ENCODE measurements at places on chromosomes 7 and 10. TPM values are rescaled to one million over a fixed set of nuclear protein-coding genes. Genes with fewer than 3 reads are reported as not detected.
A peak's percentile ranks its signal among the peaks of the same experiment; 100 is the strongest.

- no peaks in the 10 kb centered on the region for H3K27me3 ChIP-seq
- peak overlapping the region; percentile 50 for H3K4me3 ChIP-seq
These were observed 672 bp downstream of the LFNG start for GRCh38 chr7:2520131-2520760.

GRCh38 chr7:98556288-98556687 lies 60.8 kb upstream of the NPTX2 start:
- H3K4me1 ChIP-seq: no peaks in the 10 kb centered on the region
- no peak for DNase-seq
- no peak overlapping the region for H3K27ac ChIP-seq
- no peaks in the 10 kb centered on the region for H3K27me3 ChIP-seq
- no peaks in the 10 kb centered on the region for H3K36me3 ChIP-seq

GRCh38 chr7:12929476-12930140 lies 242.2 kb downstream of the ARL4A start:
- no peaks in the 10 kb centered on the region for H3K27me3 ChIP-seq
- no peaks in the 10 kb centered on the region for H3K4me1 ChIP-seq
- H3K27ac ChIP-seq: no peak overlapping the region
- no peak for DNase-seq
- no peaks in the 10 kb centered on the region for H3K36me3 ChIP-seq
- H3K4me3 ChIP-seq: no peak overlapping the region

GRCh38 chr7:40099837-40100236 lies 34.6 kb downstream of the MPLKIP start:
- H3K4me3 ChIP-seq: no peak overlapping the region
- H3K27ac ChIP-seq: no peak overlapping the region
- no peak for DNase-seq
- H3K36me3 ChIP-seq: no peaks in the 10 kb centered on the region
- H3K4me1 ChIP-seq: no peaks in the 10 kb centered on the region
- no peaks in the 10 kb centered on the region for H3K27me3 ChIP-seq

DNA sequence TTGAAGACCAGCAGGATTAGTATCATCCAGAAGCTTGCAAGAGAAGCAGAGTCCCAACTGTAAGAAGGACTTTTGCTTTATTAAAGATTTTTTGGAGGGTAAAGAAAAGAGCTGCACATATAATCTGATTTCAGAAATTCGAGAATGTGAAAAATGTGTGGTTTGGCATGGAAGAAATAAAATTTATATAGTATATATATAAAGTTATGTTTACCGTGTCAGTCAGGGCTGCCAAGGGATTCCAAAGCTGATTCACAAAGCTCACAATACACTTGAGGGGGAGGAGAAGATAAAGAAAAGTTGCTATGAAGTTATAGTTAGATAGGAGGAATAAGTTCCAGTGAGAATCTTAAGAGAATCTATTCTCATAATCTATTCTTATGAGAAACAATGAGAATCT lies 231.8 kb upstream of the CACNA2D1 start:
- H3K36me3 ChIP-seq: no peaks in the 10 kb centered on the region
- no peaks in the 10 kb centered on the region for H3K4me1 ChIP-seq
- H3K4me3 ChIP-seq: no peak overlapping the region
- H3K27ac ChIP-seq: no peak overlapping the region

DNA sequence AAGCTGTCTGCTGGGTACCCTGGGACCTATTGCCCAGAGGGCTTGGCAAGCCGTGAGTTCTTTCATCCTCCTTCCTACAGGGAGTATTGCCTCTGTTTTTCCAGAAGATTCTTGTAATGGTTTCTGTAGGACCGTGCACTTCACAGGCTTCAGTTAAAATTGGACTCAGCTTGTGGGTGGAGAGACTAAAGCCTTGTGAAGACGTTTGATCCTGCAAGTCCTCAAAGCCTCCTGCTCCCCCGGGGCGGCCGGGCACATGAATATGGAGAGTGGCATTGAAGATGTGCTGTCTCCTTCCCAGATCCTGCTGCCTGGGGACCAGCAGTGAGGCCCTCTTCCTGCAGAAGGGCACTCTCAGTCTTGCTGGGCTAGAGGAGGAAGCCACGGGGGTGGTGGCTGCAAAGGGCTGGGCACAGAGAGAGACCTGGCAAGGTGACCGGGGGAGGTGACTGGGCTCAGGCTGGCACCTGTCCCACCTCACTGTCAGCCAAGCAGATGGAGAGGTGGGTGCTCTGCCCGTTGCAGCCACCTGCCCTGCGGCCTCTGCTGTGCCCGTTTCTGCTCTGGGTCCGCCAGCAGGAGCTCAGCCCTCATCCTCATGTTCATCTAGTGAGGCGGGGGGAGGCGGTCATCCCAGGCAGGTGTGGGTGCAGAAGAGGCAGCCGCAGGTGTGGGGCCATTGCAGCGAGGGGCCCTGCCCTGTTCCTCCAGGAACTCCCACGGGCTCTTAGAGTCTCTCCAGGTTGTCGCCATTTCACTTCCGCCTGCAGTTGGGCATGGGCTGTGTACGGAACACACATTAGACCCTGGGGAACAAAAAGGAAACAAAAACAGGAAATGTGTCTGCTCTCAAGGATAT lies 55.7 kb downstream of the TMEM209 start:
- peaks cover 5% of the 10 kb centered on the region for H3K4me1 ChIP-seq
- no peaks in the 10 kb centered on the region for H3K36me3 ChIP-seq
- DNase-seq: no peak
- no peaks in the 10 kb centered on the region for H3K27me3 ChIP-seq
- H3K4me3 ChIP-seq: no peak overlapping the region

GRCh38 chr10:69825604-69826003 lies 23.9 kb downstream of the COL13A1 start:
- no peaks in the 10 kb centered on the region for H3K27me3 ChIP-seq
- H3K27ac ChIP-seq: no peak overlapping the region
- DNase-seq: no peak
- no peak overlapping the region for H3K4me3 ChIP-seq
- no peaks in the 10 kb centered on the region for H3K36me3 ChIP-seq

GRCh38 chr7:44306606-44307005 lies 18.8 kb downstream of the CAMK2B start:
- no peak overlapping the region for H3K27ac ChIP-seq
- H3K4me3 ChIP-seq: no peak overlapping the region
- H3K36me3 ChIP-seq: no peaks in the 10 kb centered on the region
- H3K27me3 ChIP-seq: no peaks in the 10 kb centered on the region
- no peaks in the 10 kb centered on the region for H3K4me1 ChIP-seq
- peak; percentile 7 for DNase-seq

GRCh38 chr7:36075561-36075960 lies 77.5 kb upstream of the EEPD1 start:
- H3K27ac ChIP-seq: no peak overlapping the region
- no peak overlapping the region for H3K4me3 ChIP-seq
- no peaks in the 10 kb centered on the region for H3K4me1 ChIP-seq
- no peaks in the 10 kb centered on the region for H3K27me3 ChIP-seq
- DNase-seq: no peak

- no peak for DNase-seq
- H3K4me3 ChIP-seq: no peak overlapping the region
- H3K36me3 ChIP-seq: no peaks in the 10 kb centered on the region
- no peaks in the 10 kb centered on the region for H3K4me1 ChIP-seq
- H3K27ac ChIP-seq: no peak overlapping the region
These were observed 179.4 kb upstream of the PRR15 start for GRCh38 chr7:29384277-29384676.

DNA sequence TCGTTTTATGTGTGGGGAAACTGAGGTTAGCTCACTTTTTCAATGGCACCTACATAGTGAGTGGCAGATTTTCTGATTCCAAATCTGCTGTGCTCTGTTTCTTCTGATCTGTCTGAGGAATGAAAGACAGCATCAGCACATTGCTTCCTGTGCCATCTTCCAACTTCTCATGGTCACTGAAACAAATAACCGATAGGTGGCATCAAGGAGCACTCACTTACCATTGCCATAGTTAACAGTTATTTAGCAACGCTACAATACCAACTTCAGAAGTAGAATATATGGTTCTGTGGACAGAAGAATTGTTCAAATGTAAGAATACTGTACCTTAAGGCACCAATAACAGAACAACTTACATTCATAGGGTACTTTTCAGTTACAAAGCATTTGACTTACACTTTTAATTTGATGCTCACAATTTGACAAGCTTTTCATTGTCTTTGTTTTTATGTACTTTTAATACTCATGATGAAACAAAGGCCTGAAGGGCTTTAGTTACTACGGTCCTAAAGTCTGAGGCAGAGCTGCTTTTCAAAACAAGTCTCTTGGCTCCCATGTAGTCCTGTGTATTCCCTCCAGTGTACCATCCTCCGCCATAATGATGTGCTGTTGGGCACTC lies 228.9 kb upstream of the TCF7L2 start:
- H3K36me3 ChIP-seq: no peaks in the 10 kb centered on the region
- H3K27me3 ChIP-seq: no peaks in the 10 kb centered on the region
- H3K4me1 ChIP-seq: no peaks in the 10 kb centered on the region
- H3K27ac ChIP-seq: no peak overlapping the region

DNA sequence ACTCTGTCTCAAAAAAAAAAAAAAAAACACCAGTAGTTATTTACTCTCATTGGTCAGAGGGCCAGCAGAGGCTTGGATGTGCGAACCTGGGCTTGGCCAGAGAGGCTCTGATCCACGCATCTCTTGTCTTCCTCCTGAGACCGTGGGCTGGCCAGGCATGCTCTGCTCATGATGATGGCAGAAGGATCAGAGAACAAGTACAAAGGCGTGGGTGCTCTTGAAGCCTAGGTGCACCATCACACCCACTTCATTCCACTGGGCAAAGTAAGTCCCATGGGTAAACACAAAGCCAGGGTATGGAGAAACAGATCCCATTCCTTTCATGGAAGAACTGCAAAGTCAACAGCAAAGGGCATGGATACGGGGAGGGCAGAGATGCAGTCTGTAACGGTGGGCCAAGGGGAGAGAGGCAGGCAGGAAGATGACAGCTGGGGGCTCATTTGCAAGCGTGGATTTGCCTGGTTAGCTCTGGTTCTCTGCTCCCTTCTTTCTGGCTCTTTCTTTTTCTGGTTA lies 128.2 kb upstream of the SDK1 start:
- no peak overlapping the region for H3K4me3 ChIP-seq
- no peaks in the 10 kb centered on the region for H3K27me3 ChIP-seq
- H3K27ac ChIP-seq: no peak overlapping the region
- DNase-seq: no peak
- H3K4me1 ChIP-seq: no peaks in the 10 kb centered on the region

- H3K27ac ChIP-seq: no peak overlapping the region
- no peaks in the 10 kb centered on the region for H3K4me1 ChIP-seq
- no peak for DNase-seq
- H3K4me3 ChIP-seq: no peak overlapping the region
- H3K36me3 ChIP-seq: peaks cover 6% of the 10 kb centered on the region
These were observed 52.7 kb downstream of the NHLRC2 start for GRCh38 chr10:113907166-113907565.

- H3K4me3 ChIP-seq: no peak overlapping the region
- H3K27ac ChIP-seq: no peak overlapping the region
- H3K36me3 ChIP-seq: no peaks in the 10 kb centered on the region
- no peak for DNase-seq
These were observed 6.5 kb upstream of the ERLIN1 start for GRCh38 chr10:100192350-100192749.

DNA sequence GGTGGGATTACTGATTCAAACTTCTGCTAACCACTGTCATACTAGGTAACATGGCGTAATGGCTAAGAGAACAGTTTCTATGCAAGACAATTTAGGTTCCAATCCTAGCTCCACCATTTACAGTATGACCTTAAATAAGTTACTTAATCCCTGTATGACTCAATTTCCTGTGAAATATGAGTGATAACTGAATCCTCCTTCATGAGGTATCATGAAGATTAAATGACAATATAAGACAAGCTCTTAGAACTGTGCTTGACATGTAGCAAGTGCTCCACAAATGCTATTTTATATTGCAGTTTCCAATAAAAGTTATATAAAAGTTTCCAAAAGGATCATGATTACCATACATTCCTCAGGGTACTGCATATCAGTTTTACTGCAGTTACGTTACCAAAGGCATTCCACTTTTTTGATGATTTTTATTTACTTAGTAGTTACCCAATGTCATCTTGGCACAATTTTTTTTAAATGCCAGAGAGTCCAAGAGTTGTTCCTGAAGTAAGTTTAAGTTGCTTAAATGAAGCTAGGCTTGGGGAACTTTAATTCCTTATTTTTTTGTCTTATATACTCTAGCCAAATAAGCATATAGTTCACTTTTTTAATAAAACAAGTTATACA lies 7.1 kb downstream of the DOCK4 start:
- no peaks in the 10 kb centered on the region for H3K27me3 ChIP-seq
- no peaks in the 10 kb centered on the region for H3K4me1 ChIP-seq
- DNase-seq: no peak
- H3K4me3 ChIP-seq: no peak overlapping the region
- no peaks in the 10 kb centered on the region for H3K36me3 ChIP-seq

DNA sequence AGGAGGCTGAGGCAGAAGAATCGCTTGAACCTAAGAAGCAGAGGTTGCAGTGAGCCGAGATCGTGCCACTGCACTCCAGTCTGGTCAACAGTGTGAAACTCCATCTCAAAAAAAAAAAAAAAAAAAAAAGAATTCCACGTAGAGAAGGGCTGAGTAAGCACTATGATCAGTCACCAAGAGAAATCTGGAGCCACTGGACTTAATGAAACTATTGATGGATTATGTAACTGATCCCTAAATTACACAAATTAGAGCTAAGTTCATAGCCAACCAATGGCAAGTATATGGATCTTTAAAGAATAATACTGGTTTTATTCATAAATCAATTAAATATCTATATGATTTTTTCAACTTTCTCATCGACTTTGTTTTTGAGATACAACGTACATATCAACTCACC lies 72.2 kb upstream of the ABLIM1 start:
- H3K4me3 ChIP-seq: no peak overlapping the region
- H3K27me3 ChIP-seq: no peaks in the 10 kb centered on the region
- no peak overlapping the region for H3K27ac ChIP-seq
- H3K36me3 ChIP-seq: no peaks in the 10 kb centered on the region

- no peaks in the 10 kb centered on the region for H3K27me3 ChIP-seq
- H3K36me3 ChIP-seq: no peaks in the 10 kb centered on the region
- H3K4me1 ChIP-seq: no peaks in the 10 kb centered on the region
These were observed 2.9 kb upstream of the GDI2 start for GRCh38 chr10:5816170-5816569.

MMP21 gene
- total RNA-seq: 0.59 TPM

PLPP4 gene
- total RNA-seq: not detected

ACADSB gene
- 32.4 TPM for total RNA-seq

SPAG6 gene
- not detected for total RNA-seq

OGDHL gene
- total RNA-seq: not detected

R3HCC1L gene
- 12.2 TPM for total RNA-seq

NOS3 gene
- 3.8 TPM for total RNA-seq

LRGUK gene
- total RNA-seq: 0.96 TPM

KBTBD2 gene
- 55.9 TPM for total RNA-seq

PNLIPRP3 gene
- total RNA-seq: 2.4 TPM

INA gene
- not detected for total RNA-seq

RARRES2 gene
- total RNA-seq: 156 TPM

CFAP46 gene
- 0.16 TPM for total RNA-seq

C7orf33 gene
- total RNA-seq: not detected

NKX2-3 gene
- not detected for total RNA-seq

Data from breast epithelium (tissue), 4 donors.